ENCODE measurements at places on chromosomes 3 and 15.

DNA sequence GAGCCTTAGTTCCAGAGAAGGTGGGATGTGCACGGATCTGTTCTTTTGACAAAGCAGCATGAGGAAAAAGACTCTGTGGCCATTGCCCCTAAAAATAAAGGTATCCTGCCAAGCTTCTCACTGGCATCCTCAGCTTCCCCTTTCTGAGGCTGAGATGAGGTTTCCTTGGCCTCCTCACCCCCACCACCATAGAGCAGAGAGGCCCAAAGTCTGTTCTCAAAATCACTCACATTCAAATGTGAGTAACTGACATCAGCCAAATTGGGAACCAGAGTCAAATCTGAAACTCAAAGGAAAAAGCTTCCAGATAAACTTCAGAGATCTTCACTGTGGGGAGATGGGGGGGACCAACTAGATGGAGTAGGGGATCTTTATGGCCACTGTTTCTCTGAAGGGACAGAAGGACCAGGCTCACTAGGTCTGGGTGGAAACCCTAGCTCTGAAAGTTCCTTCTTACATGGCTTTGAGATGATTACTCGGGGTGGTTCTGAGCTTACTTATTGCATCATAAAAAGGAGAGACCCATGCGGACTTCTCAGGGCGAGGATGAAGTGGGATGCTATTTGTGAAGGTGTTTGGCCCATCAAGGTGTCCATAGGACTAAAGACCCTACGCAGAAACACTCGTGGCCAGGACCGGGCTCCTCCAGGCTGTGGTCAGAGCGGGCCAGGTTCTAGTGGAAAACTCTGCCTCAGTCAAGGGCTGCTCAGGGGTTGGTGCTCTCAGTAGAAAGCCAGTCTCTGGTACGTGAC lies 61.5 kb upstream of the MEF2A start:
- no peak for DNase-seq

DNA sequence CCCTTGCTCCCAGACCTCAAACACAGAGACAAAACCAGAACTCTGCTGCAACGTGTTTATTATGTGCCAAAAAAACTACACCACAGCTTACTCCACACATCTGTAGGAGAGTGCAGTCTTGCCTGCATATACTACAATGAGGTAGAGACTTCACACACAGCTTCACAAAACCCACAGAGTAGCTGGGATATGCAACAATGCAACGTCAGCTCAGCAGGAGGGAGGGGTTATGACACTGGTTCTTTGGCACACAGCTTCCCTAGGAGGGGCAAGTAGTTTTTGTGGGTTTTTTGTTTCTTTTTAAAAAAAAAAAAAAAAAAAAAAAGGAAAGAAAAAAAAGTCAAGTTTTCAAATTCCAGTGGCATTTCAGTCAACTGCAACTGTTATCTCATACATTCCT lies 2.9 kb upstream of the RPS17 start:
- no peak for DNase-seq

DNA sequence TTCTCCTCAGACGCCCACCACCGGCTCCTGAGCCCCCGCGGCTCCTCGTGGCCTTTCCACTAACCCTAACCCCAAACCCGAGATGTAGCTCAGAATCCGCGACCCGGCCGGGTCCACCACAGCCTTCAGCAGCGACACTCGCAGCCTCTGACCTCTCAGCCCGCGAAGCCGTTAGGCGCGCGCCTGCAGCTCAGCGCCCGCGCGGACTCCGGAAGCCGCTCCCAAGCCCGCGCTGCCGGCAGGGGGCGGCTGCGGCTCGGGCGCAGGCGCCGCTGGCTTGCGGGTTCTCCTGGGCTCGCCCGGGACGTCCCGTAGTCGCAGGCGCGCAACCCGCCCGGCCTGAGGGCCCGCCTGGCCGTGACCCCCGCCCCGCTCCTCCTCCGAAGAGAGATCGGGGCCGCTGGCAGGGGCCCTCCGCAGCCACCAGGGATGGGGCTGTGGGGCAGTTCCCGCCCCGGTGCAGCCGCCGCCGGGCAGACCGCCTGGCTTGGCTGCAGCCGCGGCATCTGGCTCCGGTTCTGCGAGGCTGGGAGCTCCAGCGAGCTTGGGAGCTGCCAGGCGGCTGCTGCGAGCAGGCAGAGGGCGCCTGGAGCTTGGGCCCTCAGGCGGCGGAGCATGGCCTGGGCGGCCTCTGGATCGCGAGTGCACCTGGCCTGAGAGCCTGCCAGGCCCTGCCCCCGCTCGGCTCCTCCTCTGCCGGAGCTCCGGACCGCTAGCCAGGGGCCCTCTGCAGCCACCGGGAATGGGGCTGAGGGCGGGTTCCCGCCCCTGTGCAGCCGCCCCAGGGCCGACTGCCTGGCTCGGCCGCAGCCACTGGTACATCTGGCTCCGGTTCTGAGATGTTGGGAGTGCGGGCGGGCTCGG lies 120.7 kb downstream of the LMLN start:
- peak; percentile 73 for DNase-seq

DNA sequence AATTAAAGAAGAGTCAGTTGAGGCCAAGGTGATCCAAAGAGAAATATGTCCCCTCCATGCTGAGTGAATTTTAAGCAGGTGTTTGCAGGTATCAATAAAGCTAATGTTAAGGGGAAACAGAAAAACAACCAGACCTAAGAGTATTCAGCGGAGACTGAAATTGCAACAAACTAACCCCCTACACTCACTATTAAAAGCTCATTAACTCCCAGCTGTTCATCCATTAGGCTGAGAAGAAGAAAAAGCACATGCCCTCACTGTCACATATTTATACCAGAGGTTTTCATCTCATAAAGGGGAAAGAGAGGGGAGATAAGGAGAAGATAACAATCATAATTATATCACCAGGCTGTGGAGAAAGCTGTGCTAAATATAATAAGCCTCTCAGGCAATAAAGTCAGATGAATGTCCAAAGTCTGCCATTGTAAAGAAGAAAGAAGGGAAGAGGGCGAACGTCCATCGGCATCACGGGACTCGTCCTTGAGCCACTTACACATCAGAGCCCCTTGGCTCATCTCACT lies 145.2 kb downstream of the TAFA4 start:
- DNase-seq = no peak

DNA sequence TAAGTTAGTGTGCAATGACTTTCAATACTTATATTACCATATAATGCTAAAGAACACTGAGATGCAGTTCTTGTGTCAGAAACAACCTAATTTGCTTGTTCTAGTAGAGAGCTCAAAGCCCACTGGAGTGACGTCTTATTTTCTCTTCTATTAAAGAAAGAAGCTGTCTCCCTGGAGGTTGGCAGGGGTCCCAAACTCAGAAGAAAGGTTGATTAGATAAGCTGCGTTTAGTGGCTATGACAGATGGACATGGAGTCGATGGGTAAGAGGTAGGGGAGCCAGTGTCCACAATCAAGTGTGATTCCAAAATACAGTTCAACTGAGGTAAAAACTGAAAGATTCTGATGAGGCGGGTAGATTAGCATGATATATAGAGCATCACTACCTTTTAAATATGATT lies 363.6 kb downstream of the NLGN1 start:
- DNase-seq = no peak

DNA sequence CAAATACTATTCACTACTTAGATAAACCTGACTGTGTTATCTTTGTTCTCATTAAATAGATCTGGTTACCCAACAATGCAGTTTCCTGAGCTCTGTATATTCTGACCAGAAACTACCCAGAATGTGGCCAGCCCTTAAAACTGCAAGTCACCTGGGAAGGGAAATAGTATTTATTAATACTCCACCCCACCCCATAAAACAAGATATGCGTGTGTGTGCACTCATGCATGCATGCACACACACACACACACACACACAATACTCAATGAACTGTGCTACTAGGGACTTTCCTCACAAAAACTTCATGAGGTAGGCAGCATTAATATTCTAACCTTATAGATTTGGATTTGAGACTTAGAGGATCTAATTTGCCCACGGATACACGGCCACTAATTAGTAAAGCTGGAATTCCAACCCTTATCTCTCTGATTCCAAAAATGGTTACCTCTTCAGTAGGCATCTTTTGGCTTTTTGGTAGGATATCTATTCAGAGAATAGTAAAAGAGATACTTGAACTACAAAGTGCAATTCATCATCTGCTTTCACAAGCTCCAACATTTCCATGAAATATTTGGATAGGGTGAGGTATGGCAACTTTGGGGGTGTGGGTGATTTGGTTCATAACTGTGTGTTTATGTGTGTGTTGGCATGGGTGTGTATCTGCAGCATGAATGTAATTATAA lies 197.0 kb upstream of the CFAP20DC start:
- no peak for DNase-seq

DNA sequence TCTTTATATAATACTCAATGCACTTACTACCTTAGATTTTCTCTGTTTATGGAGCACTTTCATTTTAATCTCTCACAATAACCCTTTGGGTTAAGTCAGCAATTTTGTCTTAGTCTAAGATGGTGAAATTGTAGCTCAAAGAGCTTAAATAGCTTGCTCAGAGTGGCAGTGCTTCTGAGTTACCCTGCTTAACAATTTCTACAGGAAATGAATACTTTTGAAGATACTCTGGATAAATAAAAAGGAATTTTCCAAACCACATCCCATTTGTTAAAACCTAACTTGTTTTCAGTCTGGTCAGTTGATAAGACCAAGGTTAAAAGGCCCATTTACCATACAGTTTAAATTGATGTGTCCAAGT lies 37.2 kb downstream of the HMG20A start:
- DNase-seq = no peak

DNA sequence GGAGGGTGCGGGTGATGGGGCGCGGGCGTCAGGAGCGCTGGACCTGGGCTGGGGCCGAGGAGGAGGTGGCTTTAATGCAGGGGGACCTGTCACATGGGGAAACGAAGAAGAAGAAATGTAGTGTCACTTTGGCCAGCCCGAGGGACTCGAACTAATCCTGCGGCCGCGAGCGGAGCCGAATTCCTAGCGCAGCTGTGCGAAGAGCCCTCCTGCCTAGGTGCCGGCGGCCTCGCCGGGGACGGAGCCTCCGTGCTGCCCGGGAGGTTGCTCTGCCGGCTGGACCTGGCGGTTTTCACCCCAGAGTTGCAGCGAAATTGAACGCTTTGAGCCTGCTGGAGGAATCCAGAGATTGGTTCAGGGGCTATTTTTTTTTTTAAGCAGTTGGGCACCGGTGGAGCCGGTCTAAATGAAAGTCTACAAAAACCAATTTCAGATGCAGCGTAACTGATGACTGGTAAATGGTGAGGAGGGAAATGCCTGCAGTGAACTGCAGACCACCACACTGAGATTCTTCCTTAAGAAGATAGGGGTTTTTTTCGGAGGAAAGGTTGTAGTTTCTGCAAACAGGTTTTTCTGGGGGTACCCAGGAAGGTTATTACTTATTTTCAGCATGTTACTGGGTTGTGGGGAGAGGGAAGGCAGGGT lies 662 bp downstream of the TMEM108 start:
- DNase-seq = no peak

GRCh38 chr15:43006991-43007390 lies 86.4 kb upstream of the TTBK2 start:
- no peak for DNase-seq

DNA sequence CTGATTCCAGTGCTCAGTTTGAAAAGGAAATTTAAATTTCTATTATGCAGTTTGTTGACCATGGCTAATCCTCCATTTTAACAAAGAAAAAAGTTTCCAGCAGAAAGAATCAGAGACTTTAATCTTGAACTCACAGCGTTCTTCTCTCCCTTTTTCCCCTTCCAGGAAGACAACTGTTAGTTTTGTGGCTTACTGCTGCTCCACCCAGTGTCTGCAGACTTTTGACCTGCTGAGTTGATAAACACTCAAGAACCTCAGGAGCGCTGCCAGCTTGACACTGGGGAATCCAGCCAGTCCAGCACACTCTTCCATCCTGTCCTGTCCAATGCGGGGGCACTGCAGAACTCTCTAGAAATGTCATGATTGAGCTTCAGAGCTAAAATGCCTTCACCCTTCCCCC lies 134.6 kb downstream of the LRRC28 start:
- DNase-seq = no peak

- DNase-seq = no peak
Observed at GRCh38 chr3:67215690-67216089, 217.6 kb downstream of the KBTBD8 start.

DNA sequence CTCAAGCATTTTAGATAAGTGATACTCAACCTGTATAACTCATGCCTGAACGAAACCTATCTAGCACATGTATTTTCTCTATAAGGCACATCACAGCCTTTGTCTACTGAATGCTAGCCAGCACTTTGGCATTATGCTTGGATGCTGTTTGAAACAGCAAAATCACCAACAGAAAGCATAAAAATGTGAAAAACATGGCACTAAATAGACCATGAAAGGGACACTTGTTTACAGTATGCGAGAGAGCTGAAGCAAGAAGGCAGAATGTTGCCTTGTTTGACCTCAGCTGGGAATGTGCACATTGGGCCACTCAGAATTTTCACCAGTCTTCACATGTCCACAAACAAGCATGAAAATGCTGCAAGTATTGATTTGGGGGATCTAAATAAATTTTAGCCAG lies 59.5 kb downstream of the MINDY2 start:
- no peak for DNase-seq

GRCh38 chr3:30082652-30083051 lies 523.7 kb upstream of the TGFBR2 start:
- DNase-seq = no peak

- DNase-seq = peak; percentile 61
Observed at GRCh38 chr3:194328053-194328657, 23.0 kb downstream of the CPN2 start.

- no peak for DNase-seq
Observed at GRCh38 chr3:59406943-59407342, 357.1 kb upstream of the CFAP20DC start.

DNA sequence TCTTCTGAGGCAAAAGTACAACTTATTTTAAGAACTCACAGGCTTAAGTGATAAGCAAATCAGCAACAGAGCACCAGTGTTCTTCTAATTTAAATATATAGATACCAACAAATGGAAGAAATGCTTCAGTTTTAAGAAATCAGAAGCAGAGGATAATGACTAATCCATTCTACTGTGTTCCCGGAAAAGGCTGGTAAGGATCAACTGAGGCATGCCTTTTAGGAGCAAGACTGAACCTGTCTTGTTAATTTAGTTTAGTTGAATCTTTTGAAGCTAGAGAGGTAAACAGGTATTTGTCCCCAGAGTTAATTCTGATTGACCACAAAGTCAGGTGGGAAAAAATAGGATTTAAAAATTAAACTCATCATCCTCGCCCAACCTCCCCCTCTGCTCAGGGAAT lies 51.8 kb downstream of the TAMM41 start:
- DNase-seq = no peak

- no peak for DNase-seq
Observed at GRCh38 chr3:134722969-134723368, 72.1 kb upstream of the EPHB1 start.

DNA sequence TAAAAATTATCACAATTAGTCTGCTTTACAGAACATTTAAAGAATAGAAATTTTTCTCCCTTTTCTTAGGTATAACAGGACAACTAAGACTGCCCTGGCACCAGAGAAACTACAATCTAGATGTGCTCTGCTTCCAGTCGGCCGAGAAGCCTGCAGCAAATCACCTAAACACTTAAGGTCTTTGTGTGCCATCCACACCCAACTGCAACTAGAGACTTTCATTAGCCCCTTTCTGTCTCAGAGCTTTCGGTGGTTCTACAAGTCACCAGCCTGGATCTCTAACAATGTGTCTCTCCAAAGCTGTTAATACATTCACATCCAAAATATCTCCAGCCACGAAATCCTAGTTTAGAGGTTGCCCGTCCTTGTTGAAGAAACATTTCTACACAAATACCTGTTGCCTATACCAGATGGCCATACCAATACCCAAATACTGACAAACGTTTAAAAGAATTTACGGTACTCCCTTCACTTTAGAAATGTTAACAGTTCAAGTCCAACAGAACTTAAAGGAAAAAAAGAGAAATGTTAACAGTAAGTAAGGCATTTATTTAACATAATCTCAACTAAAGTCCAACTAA lies 6.7 kb downstream of the PRC1 start:
- no peak for DNase-seq
